ENCODE measurements at places on chromosomes 7 and 10. TPM values are rescaled to one million over a fixed set of nuclear protein-coding genes. Genes with fewer than 3 reads are reported as not detected.
A peak's percentile ranks its signal among the peaks of the same experiment; 100 is the strongest.

Gene UBE2H
- total RNA-seq = 74.7 TPM

Gene OGA
- total RNA-seq = 262 TPM

Gene CYP26C1
- total RNA-seq = 0.44 TPM

Gene MYL10
- not detected for total RNA-seq

Gene KAZALD1
- total RNA-seq = 10.0 TPM

Gene ANK3
- total RNA-seq = 82.4 TPM

Gene SAP25
- 5.8 TPM for total RNA-seq

GRCh38 chr10:75774783-75775490, 343.5 kb downstream of the LRMDA start:
- no peak for DNase-seq

DNA sequence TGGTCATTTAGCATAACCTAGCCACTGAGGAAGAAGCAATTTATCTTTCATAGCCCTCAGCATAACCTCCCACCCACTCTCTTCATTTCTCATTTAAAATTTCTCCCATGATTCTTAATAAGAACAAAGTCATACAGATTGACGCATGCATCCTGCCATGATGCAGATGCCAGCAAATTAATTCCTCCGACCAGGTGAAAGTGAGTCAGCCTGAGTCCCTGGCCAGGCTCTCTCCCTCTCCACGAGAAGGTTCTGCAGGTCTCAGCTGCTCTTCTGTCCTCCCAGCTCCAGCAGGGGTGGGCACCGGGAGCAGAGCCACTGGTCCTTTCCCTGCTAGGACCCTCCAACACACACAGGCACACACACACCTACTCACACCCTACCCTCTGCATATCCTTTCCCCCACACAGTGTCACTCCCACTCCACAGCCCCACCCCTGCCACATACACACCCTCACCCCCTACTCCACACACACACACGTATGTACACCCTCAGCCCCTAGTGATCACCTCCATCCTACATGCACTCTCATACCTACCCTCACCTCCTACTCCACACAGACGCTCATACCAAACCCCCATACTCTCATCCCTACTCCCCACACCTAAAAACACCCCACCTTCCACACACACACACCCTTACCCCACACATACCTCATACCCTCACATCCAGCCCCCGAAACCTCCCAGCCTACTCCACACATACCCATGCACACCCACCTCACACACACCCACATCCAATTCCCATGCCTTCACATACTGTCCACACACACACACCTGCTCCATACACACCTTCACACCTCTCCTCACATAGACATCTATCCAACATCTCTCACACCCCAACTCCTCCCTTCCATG, 78.0 kb downstream of the FAM13C start:
- DNase-seq = no peak

GRCh38 chr10:120574981-120575380, 118.0 kb downstream of the PLPP4 start:
- no peak for DNase-seq

GRCh38 chr7:157684909-157685429, 348.2 kb downstream of the DNAJB6 start:
- DNase-seq = no peak

GRCh38 chr7:12890586-12890985, 203.2 kb downstream of the ARL4A start:
- DNase-seq = no peak

DNA sequence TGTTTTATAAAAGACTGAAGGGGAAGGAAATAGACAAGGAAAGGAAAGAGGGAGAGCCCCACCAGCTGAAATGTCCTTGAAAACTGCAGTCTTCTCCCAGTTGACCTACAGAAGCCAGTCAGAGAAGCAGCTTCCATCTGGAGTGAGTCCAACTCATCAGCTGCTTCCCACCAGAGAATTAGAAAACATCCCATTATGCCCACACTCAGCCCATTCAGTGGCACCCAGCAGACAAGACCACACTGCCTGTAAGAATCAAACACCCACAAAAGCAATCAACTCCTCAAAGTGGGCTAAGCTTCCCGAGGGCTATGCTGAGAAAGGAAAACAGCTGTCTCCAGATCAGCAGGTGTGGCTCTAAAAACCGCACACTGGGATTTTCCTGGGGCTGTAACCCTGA, 29.6 kb upstream of the TMEM213 start:
- no peak for DNase-seq

GRCh38 chr7:1513657-1514095, 9.5 kb upstream of the INTS1 start:
- no peak for DNase-seq

- DNase-seq = no peak
These were observed 274.4 kb downstream of the NEBL start for GRCh38 chr10:20622531-20623211.

GRCh38 chr10:79030705-79031104, 38.1 kb upstream of the ZMIZ1 start:
- no peak for DNase-seq

- no peak for DNase-seq
These were observed 51.1 kb downstream of the SVIL start for GRCh38 chr10:29583674-29584073.

GRCh38 chr7:910931-911431, 34.6 kb downstream of the GET4 start:
- no peak for DNase-seq

DNA sequence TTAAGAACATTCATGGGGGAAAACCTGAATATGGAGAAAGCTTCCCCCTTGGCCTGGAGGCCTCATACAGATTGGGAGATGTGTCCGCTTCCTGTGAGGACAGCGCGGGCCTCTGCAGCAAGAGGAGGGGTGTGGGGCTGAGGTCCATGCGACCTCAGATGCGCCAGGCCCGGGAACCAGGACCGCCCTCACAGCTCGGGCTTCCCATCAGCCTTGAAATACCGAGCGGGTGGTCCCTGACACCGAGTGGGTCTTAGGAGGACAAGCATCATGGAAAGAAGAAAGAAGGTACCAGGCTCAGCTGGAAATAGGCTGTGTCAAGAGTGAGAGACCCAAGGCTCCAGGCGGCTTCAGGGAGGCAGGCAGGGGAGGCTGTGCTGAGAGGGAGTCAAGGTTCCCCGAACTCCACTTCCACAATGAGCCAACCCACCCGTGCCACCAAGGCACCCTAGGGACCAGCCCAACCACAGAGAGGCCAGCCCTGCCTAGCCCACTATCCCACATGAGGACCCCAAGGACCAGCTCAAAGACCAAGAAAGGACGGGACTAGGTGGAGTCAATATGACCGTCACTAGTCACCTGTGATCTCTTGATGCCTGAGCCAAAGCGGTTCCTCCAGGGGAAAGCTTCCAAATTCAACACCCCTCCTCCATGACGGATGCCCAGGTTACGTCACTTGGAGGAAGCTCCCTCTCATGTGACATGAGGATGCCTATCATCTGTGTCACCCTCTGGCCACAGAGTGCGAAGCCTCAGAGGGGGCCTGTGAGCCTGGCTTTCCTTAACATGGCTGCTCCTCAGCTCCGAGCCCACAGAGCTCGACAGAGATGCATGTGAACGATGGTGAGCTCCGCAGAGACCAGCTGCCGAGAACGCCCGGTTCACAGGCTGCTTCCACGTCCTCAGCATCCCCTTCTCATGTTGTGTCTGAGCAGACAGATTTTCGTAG, 103.7 kb downstream of the TCERG1L start:
- DNase-seq = peak; percentile 22

- peak; percentile 95 for DNase-seq
These were observed 35.3 kb upstream of the MYL10 start for GRCh38 chr7:101664436-101664835.

DNA sequence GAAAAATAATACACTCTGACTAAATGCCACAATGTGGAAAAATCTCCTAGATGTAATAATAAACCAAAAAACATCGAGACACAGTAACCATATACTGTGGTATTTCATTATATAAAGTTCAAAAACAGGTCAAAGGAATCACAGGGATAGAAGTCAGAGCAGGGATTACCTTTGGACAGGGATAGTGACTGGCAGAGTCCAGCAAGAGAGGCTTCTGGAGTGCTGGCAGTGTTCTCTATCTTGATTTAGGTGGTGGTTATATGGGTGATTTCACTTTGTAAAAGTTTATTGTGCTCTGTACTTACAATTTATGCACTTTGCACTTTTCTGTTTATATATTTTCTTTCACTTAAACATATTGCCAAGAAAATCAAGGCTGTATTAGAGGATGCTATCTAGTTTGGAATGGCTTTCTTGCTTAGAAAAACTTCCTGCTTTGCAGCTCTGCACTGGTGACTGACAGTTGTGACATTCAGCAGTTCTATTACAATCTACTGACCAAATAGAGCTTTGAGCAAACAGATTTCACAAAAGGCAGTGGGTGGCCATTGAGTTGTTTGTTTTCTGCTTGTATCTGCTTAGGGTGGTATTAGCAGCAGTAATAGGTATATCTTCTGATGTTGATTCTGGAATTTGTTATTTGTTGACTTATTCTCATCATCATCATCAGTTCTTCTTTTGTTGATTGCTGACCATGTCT, 263.6 kb upstream of the LRGUK start:
- no peak for DNase-seq

DNA sequence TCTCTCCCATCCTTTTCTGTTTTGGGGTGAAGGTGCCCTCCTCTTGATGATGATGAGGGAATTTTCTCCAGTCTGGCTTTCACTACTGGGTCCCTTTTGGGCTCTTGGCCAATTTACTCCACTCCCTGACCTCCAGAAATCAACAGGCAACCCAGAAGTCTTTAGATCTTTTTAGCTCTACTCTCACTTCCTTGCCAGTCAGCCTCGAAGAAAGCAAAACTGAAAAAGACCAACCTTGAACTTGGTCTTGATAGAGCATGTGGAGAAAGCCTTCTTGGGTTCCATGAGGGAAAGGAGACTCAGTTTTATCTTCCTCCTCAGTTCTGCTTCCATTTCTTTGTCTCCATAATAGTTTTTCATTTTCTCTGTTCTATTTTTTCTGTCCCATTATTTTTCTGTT, 91.4 kb upstream of the NPVF start:
- no peak for DNase-seq

DNA sequence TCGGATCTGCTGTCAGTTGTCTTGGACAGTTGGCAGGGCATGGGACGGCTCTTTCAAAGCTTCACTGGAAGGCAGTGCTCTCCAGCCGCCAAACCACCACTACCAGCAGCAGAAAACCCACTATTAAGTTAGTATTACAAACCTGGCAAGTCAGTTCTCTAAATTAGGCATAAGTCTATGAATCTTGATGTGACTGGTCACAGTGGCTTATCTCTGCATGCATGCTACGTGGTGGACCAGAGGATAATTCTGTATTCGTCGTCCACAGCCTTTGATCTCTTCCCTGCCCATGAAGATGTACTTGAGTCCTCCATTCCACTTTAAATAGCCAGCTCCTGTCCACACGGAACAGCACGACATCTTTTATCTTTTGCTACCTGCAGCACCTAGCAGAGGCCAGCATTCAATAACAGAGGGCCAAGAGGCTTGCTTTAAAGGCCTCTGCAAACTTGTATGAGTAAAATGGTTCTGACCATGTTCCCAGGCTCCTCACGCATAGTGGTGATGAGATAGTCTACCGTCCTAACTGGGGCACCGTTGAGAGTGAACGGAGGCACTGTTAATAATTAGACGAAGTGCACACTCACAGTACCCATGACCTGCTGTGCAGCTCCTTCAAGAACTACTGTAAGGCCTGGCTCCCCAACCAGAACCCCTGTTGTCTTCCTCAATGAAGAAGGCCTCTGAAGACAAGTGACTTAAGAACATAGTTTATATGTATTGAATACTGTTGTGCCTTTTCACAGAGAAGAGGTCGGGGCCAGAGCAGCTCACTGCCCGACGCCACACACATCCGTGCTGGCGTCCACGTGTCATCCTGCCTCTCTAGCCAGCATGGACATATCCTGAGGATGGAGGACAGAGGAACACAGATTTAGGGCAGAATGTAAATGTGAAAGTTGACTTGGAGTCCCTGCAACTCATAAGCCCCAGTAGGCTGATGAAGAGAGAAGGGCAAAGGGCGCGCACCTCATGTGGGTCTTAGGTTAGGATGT, 1.0 kb downstream of the GPR146 start:
- no peak for DNase-seq

GRCh38 chr7:28440055-28440601, 27.8 kb downstream of the CREB5 start:
- DNase-seq = no peak

DNA sequence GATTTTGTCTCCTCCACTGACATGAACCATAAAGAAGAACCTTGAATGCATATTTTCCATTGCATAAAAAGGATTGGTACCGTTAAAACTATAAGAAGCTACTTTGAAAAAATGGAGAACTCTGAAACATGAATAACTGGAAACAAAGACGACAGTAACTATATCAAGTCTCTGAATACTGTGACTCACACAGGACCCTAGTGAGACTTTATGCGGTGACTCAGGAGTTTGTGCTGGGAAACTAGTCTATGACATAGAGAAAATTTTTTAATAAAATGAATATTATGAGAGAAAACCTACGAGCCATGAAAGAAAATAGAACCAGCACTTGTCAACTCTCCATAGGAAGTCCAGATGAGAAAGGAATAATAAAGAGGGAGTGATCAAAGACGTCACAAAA, 339.9 kb upstream of the ADARB2 start:
- no peak for DNase-seq
